DND-41 (cell line): ENCODE measurements at places on chromosomes 12 and 14.

DNA sequence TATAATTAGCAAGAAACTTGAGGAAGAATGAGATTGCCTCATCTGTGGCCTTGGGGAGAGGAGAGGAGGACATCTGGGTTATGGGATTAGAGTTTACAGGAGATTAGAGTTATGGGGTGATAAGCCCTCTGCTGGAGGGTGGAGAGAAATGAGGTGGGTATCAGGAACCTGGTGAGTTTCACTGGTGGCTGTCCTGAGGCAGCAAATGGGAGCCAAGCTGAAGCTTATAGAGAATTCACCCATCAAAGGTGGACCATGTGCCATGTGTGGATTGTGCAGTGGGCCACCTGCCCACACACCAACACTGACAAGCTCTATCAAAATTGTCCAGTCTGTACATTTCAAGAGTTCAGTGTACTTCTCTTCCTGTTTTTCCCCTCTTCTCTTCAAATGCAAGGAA lies 135.3 kb downstream of the AEBP2 start:
- no peak for DNase-seq

DNA sequence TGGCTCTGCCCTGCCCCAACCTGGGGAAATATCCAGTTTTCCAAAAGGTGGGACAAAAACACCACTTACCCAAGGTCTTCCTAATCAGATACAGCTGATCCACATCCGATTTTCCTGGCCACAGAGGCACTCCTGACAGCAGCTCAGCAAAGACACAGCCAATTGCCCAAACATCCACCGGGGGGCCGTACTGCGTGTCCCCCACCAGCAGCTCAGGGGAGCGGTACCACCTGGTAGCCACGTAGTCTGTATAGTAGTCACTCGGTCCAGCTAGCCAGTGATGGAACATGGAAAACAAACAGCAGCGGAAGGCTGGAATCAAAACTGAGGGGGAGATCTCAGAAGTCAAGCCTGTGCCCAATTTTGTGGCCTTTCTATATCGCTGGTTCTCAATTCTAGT lies 28.8 kb downstream of the DMAC2L start:
- DNase-seq: peak; percentile 25

GRCh38 chr12:104676636-104677035 lies 219.9 kb downstream of the CHST11 start:
- no peak for DNase-seq

DNA sequence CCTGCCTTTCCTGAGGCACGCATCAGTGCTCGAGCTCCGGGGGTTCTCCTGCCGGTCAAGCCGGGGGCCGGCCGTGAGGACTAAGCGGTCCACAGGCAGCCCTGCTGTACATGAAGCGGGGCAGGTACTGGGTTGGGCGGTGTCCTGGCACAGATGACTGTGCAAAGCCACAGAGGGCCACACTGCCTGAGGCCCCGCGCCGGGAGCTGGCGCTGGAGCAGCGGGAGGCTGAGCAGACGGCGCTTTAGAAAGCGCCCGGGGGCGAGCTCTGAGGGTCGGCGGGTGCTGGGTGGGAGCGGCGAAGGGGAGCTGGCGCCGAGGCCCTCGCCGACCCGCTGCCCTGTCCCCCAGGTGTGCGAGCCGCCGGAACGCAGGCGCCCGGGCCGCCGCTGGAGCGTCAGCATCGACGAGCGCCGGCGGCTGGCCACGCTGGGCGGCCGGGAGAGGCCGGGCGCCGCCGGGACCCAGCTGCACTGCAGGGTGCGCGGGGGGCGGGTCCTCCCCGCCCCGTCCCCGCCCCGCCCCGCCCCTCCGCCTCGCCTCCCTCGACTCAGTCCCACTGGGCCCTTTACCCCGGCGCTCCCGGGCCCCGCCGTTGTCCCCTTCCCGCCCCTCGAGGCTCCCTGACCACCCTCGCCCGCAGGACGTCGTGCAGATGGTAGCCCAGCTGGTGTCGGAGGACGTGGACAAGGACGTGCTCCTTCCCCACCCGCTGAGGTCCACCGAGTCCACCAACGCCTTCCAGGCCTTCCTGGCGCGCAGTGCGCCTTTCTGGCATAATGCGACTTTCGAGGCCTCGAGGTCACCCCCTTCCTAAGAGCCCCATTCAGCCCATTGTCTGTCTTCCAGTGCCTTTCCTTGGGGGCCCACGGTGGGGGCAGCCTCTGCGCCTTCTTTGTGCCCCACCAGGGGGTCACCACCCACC lies 8.3 kb upstream of the MTA1 start:
- no peak for DNase-seq

DNA sequence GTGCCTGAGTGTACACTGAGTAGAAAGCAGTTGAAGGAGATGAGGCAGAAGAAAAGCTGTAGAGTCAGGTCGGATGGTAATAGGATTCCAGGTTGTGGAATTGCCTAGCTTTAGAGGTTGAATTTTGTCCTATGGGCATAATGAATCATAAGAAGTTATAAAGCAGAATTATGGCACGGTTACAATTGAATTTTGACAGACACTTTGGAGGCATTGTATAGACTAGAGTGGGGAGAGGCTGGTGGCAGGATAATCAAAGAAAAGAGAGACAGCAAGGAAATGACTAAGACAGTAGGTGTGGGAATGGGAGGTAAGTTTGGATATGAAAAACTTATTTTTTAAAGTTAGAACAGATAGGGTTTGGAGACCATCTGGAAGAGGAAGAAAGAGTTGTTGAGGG lies 102.6 kb downstream of the NTN4 start:
- DNase-seq: no peak
